ENCODE measurements at places on chromosomes 5 and 9.

- no peak overlapping the region for H3K27ac ChIP-seq
- H3K4me1 ChIP-seq, result no peaks in the 10 kb centered on the region
- no peaks in the 10 kb centered on the region for H3K27me3 ChIP-seq
- no peaks in the 10 kb centered on the region for H3K36me3 ChIP-seq
- DNase-seq, result no peak
- no peak overlapping the region for H3K4me3 ChIP-seq
Measured at GRCh38 chr5:154565123-154565522, 87.1 kb upstream of the HAND1 start.

GRCh38 chr5:120122703-120123102 lies 341.4 kb upstream of the PRR16 start:
- H3K4me1 ChIP-seq, result no peaks in the 10 kb centered on the region
- no peak overlapping the region for H3K4me3 ChIP-seq
- no peaks in the 10 kb centered on the region for H3K36me3 ChIP-seq
- no peaks in the 10 kb centered on the region for H3K27me3 ChIP-seq
- peak; percentile 19 for DNase-seq

GRCh38 chr5:756171-756570 lies 28.4 kb downstream of the ZDHHC11B start:
- H3K27me3 ChIP-seq, result no peaks in the 10 kb centered on the region
- no peak overlapping the region for H3K27ac ChIP-seq
- DNase-seq, result no peak
- H3K4me1 ChIP-seq, result peaks cover 5% of the 10 kb centered on the region

GRCh38 chr9:4796988-4797853 lies 4.5 kb downstream of the RCL1 start:
- DNase-seq, result peak; percentile 17
- no peaks in the 10 kb centered on the region for H3K36me3 ChIP-seq
- no peak overlapping the region for H3K4me3 ChIP-seq
- peaks cover 4% of the 10 kb centered on the region for H3K4me1 ChIP-seq
- H3K27ac ChIP-seq, result no peak overlapping the region

GRCh38 chr5:124454081-124454480 lies 292.4 kb downstream of the ZNF608 start:
- H3K27ac ChIP-seq, result no peak overlapping the region
- no peaks in the 10 kb centered on the region for H3K27me3 ChIP-seq
- peak; percentile 83 for DNase-seq
- H3K36me3 ChIP-seq, result no peaks in the 10 kb centered on the region
- H3K4me1 ChIP-seq, result no peaks in the 10 kb centered on the region

DNA sequence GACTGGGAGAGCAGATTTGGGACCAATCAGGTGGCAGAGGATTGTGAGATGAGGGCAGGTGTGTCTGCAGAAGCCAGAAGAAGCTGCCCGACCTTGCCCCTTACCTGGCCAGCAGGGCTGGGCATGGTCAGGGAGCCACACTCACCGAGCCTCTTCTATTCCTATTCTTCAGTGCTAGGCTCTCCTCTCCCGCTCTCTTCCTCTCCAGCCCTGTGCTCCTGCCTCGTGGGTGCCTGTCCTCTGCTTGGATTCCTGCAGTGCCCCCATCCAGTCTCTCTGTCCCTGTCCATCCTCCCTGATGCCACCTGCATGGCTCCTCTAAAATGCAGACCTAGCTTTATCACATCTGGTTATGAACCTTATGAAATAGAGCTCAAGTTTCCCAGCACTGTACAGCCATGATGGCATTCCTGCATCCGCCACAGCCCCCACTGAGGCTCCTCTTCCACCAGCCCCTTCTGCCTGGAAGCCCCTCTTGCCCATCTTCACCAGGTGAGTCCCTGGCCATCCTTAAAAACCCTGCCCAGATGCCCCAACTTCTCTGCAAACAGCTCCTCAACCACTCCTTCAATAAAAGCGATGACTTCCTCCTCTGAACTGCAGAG lies 8.2 kb downstream of the UBE2QL1 start:
- no peak for DNase-seq
- H3K4me3 ChIP-seq, result no peak overlapping the region
- H3K36me3 ChIP-seq, result no peaks in the 10 kb centered on the region
- H3K27ac ChIP-seq, result no peak overlapping the region
- H3K27me3 ChIP-seq, result peaks cover 2% of the 10 kb centered on the region

GRCh38 chr9:136759001-136759400 lies 958 bp upstream of the LCN8 start:
- DNase-seq, result no peak
- H3K36me3 ChIP-seq, result no peaks in the 10 kb centered on the region
- H3K4me3 ChIP-seq, result no peak overlapping the region
- no peaks in the 10 kb centered on the region for H3K27me3 ChIP-seq

DNA sequence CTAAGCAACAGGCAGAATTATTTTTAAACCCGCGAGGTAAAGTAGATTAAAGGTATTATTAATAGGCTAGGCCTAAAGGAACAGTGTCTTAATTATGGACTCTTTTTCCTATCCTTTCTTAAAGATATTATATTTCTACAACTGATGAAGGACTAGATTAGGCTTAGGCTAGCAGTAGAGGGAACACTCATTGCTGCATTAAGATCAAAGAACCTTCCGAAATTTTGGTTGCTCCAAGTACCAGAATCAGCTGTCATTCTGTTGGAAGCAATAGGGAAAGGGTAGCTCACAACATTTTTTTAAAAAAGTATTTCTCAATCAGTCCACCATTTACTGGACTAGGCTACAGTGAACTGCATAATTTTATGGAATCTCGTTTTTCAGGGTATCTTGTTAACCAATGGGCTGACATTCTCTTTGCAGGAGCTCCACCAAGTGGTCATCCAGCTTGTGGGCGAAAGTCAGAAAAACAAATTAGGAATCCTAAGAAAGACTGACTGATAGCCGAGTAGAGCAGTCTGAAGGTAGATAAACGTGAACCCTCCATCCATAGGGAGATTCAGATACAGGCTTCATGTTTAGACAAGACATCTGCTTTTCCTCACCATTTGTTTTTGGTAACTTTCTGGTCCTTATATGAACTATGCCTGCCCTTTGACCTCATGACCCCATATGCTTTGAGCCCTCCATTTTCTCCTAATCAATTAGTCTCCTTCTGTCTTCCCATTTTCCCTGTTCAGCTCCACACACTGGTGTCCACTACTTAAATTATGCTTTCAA lies 103.6 kb upstream of the CHD1 start:
- no peaks in the 10 kb centered on the region for H3K36me3 ChIP-seq
- H3K4me3 ChIP-seq, result no peak overlapping the region
- no peaks in the 10 kb centered on the region for H3K4me1 ChIP-seq

DNA sequence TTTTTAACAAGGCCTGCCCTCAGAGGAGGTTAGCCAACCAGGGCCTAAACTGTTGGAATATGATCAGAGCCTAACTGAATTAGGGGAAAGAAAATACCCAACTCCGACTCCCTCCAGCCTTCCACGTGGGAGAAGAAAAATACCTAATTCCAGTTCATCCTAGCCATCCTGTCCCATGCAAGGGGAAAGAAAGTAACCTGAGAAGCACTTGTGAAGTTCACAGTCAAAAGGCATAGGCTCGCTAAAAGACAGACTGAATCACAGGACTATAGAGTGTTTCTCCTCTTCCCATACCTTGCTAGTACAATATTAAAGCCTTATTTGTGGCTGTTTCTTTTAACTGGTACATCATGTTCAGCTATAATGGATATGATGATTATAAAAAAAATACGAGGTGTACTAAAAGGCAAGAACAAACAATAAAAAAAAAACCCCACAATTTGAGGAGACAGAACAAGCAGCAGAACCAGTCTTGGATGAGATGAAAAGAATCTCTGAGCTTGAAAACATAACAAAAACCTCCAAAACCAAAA lies 18.0 kb upstream of the ATP10B start:
- H3K27ac ChIP-seq, result no peak overlapping the region
- H3K36me3 ChIP-seq, result no peaks in the 10 kb centered on the region
- no peak for DNase-seq

DNA sequence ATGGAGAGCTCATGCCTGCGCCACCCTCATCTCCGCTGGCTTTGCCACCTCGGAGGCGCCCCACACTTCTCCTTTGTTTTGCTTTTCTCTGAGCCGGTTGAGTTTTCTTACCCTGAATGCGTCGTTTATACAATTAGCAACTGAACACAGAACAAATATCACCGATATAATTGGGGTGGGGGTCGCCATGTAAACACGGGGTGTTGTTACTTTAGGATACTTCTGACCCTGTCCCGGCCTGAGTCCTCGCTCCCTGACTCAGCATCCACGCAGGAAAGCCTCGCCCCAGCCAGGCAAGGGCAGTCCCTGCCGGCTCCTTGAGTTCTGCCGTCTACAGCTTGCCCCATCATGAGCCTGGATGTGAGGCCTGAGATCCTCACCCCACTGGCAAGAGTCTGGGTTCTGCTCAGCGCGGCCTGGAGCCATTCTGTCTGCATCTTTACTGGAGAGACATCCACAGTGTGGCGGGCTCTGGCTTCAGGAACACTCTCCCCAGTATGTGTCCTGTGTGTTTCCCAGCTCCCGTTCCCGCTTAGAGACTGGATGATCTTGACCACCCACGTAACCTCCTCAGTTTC lies 5.5 kb downstream of the NKX2-5 start:
- H3K36me3 ChIP-seq, result no peaks in the 10 kb centered on the region
- no peak overlapping the region for H3K27ac ChIP-seq
- peaks cover 81% of the 10 kb centered on the region for H3K27me3 ChIP-seq
- peaks cover 6% of the 10 kb centered on the region for H3K4me1 ChIP-seq

DNA sequence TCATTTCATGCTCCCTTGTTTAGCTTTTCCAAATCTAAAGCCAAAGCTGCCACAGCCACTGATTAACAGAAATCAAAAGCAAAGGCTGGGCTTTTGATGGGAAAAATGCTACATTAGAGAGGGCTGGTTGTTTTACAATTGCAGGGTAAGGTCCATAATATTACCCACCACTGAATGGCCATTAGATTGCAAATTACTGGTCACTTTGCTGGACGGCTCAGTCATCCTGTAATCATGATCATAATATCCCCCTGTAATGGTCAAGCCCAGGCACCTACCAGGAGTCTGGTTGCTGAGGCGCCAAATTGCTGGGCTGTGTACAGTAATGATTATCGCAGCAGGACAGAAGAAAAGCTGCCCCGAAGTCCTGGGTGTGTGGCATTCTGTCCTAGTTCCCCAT lies 286.5 kb downstream of the ZSWIM6 start:
- H3K4me1 ChIP-seq, result no peaks in the 10 kb centered on the region
- no peaks in the 10 kb centered on the region for H3K36me3 ChIP-seq
- no peaks in the 10 kb centered on the region for H3K27me3 ChIP-seq
- H3K27ac ChIP-seq, result no peak overlapping the region
- no peak overlapping the region for H3K4me3 ChIP-seq

Data from trophoblast cell (in vitro differentiated cells and primary cell).